Activated naive CD4-positive, alpha-beta T cell treated with anti-CD3 and anti-CD28 coated beads, Interleukin-2, amount 50 U/mL, for 72 hours (primary cell): ENCODE measurements at places on chromosomes 13 and 19. TPM values are rescaled to one million over a fixed set of nuclear protein-coding genes. Genes with fewer than 3 reads are reported as not detected.

DNA sequence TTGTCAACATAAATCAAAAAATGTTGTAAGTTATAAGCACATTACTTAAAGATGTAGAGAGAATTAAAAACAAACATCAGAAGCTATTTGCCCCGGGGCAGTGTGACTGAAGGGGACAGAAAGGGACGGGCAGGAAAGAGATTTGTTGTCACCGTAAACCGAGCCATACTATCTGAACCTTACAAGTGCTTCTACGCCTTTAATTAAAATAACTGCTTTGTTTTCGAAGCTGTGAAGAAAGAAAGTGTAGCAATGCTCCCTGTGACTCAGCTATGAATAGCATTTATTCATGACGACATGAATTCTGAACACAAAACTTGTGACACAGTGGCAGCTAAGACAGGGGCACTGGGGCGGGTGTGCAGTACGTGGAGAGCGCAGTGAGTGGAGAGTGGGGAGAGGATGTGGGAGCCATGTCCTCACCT lies 30.0 kb downstream of the ZNF787 start:
- no peak for DNase-seq

The KANK3 gene
- total RNA-seq = 1.7 TPM

DNA sequence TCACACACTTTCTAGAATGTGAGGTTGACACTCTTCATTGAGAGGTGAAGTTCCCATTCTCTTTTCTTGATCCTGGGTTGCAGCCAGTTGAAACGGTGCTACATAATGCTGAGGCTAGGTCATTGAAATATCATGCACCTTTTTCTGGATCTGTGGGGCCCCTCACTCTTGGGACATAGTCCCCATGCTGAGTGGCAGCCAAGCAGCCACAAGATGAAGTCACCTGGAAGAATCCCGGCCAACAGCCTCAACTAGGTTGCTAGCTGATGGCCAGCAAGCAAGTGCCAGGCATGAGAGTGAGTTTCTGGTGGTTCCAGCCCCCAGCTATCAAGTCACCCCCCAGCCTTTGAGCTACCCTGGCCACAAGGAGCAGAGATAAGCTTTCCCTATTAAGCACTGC lies 148.5 kb upstream of the TSHZ3 start:
- no peak for DNase-seq

- DNase-seq = no peak
Measured at GRCh38 chr19:18503971-18504885, 17.6 kb downstream of the ELL start.

- no peak for DNase-seq
Measured at GRCh38 chr19:30419568-30420180, 47.5 kb downstream of the ZNF536 start.

The DCLK1 gene
- total RNA-seq = not detected

DNA sequence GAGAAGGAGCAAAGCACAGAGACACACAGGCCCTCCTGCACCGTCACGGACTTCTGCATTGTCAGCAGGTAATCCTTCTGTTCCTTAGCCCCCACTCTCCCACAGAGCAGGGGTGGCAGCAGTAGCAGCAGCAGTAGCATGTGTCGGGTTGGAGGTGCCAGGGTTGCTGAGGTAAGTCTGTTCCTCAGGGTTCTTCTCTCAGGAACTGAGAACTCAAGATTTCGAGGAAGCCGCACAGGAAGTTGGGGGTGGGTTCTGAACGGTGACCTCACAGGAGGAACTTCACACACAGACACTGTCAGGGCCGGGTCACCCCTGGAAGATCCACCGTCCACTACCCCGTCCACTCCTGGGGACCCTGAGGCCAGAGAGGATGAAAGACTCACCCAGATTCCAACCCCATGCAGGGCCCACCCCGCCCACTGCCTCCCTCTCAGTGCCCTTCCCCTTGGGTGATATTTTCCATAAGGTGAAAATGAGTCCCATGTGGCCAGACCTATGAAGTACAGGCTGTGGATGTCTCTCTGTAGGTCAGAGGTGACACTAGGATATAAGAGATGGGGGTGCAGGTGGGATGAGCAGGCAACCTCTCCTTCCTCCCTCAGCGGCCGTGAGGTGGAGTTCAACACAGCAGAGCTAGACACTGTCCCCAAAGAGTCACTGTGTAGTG lies at the start of gene SIGLEC12:
Gene SIGLEC12, minus strand, starts transcription at position 207 of the 670 bp plus-strand sequence. Its CDS starts 67 bp downstream, at position 140.
- no peak for DNase-seq

DNA sequence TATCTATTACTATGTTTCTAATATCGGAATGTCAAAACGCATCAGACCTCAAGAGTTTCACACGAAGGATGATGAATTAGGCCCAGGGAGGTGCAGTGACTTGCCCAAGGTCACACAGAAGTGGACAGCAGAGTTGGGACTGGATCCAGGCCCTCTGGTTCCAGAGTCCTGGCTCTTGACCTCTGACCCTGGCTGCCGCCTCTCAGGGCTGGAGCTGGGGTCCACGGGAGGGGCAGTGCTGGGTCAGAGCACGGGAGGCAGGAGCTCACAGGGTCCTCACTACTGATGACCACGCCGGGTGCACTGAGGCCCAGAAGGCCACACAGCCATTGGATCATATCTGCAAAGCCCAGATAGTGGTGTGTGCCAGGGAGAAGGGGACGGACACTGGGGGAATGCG lies 9.2 kb upstream of the ASPDH start:
- DNase-seq = no peak

DNA sequence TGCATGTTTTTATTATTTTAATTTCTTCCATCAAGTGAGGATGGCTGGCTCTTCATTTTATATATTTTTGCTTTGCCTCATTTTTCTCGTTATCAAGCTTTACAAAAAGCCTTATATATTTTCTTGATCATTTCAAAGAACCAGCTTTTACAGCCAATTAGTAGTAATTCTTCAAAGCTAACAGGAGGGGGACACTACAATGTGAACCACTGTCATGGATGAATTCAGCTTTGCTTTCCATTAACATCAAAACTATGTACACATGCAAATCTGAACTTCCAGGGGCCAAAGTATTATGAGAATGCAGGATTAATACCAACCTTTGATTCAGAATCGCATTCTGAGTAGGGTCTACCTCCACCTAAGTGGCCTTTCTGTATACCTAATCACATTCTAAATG lies 11.1 kb downstream of the UQCRFS1 start:
- no peak for DNase-seq

DNA sequence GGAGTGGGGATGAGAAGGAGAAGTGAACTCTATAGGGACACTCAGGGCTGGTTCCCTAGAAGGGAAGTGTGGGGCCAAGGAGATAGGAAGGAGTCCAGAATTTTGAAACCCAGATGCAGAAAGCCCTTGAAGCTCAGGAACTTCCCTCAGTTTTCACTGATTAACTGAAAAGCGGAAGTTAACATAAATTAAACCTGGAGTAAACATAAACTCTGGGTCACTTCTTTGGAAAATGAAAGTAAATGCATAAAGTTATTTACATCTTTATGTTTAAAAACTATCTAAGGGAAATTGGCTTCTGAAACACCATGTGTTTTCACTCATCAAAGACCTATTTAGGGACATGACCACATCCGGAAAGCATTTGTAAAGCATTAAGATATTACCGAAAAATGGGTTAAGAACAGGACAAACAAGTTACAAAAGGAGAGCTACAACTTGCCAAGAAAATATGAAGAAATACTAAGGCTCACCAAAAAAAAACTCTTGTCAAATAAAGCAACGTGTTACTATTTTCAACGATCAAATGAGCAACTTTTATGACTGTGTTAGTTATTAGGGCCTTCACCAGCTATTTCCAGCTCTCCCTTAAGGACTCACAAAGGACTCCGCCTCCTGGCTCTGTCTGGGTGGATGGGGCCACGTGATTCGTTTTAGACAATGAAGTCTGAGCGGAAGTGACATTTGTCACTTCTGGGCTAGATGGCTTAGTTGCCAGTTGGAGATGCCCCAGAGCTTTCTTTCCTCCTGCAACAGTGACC lies 439.1 kb upstream of the ZNF507 start:
- no peak for DNase-seq

DNA sequence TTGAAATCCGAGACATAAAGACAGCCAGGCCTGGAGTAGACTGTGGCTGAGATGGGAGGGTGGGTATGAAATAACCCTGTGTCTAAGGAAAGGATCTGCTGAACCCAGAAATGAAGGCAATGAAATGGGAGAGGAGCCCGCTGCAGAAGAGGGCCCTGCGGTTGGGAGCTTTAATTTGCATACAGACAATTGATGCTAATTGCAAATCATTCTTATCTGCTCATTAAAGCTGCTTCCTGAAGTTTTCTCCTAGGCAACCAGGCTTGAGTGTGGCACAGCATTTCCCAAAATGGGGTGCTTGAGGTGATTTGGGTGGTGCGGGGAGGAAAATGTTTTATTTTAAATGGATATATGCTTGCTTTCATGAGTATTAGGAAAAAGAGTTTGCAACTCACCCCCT lies 55.4 kb downstream of the DPF1 start:
- DNase-seq = no peak

GRCh38 chr19:17455308-17456123 lies 5.2 kb downstream of the NXNL1 start:
- DNase-seq = no peak

- DNase-seq = no peak
Measured at GRCh38 chr13:83905641-83906040, 23.4 kb upstream of the SLITRK1 start.

The NKPD1 gene
- total RNA-seq = 0.14 TPM
